Type B pancreatic cell (in vitro differentiated cells): ENCODE measurements at places on chromosomes 4 and X. TPM values are rescaled to one million over a fixed set of nuclear protein-coding genes. Genes with fewer than 3 reads are reported as not detected.

- peaks cover 23% of the 10 kb centered on the region for H3K4me1 ChIP-seq
- H3K36me3 ChIP-seq = peaks cover 9% of the 10 kb centered on the region
- H3K27ac ChIP-seq = peak overlapping the region; percentile 66
- DNase-seq = no peak
- H3K4me3 ChIP-seq = no peak overlapping the region
Measured at GRCh38 chr4:165222651-165222994, 15.3 kb downstream of the KLHL2 start.

DNA sequence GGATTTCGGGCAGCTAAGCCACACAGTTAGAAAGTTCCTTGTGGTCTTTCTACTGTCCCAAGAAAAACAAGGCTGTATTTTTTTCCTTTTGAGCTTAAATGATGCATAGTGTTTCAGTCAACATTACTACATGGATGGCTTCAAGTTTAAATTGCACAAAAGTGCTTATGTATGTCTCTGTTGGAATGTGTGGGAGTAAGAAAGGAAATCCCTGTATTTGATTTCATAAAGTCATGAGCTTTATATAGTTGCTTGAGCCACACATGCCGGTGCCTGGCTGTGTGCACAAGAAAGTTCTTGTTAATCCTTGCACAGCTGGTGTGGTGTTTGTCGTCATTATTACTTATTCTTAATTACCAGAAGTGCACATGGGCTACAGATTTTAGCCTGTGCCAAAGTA is 262.2 kb downstream of the ARHGAP10 start:
- no peak overlapping the region for H3K4me3 ChIP-seq
- peaks cover 7% of the 10 kb centered on the region for H3K4me1 ChIP-seq
- H3K27me3 ChIP-seq = no peaks in the 10 kb centered on the region
- no peak overlapping the region for H3K27ac ChIP-seq
- no peak for DNase-seq
- H3K36me3 ChIP-seq = peaks cover 18% of the 10 kb centered on the region

DNA sequence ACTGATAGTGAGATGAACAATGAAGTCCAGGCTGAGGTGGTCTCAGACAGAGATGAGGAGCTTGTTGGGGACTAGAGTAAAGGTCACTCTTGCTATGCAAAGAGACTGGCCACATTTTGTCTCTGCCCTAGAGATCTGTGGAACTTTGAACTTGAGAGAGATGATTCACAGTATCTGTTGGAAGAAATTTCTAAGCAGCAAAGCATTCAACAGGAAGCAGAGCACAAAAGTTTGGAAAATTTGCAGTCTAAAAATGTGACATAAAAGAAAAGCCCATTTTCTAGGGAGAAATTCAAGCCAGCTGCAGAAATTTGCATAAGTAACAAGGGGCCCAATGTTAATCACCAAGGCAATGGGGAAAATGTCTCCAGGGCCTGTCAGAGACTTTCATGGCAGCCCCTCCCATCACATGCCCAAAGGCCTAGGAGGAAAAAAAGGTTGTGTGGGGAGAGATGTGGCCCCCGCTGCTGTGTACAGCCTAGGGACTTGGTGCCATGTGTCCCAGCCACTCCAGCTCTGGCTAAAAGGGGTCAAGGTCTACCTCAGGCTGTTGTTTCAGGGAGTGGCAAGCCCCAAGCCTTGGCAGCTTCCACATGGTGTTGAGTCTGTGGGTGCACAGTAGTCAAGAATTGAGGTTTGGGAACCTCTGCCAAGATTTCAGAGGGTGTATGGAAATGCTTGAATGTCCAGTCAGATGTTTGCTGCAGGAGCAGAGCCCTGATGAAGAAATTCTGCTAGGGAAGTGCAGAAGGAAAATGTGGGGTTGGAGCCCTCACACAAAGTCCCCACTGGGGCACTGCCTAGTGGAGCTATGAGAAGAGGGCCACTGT is 262.8 kb downstream of the DKK2 start:
- no peaks in the 10 kb centered on the region for H3K27me3 ChIP-seq
- no peaks in the 10 kb centered on the region for H3K4me1 ChIP-seq
- no peaks in the 10 kb centered on the region for H3K36me3 ChIP-seq
- no peak overlapping the region for H3K4me3 ChIP-seq

MAOB gene
- 5.5 and 20.8 TPM in 2 replicates for total RNA-seq

DNA sequence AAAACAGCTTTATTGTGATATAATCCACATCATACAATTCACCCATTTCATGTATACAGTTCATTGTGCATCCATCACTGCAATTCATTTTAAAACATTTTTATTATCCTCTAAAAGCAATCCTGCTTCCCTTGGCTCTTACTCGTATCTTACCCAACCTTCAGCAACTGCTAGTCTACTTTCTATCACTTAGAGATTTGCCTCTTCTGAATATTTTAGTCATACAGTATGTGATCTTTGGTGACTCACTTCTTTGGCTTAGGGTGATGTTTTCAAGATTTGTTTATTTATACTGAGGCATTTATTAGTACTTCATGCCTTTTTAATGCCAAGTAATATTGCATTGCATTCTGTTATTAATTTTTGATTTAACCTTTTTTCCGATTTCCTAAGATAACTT is 15.0 kb upstream of the MSMO1 start:
- H3K27ac ChIP-seq = no peak overlapping the region
- no peaks in the 10 kb centered on the region for H3K27me3 ChIP-seq
- H3K4me3 ChIP-seq = no peak overlapping the region
- no peaks in the 10 kb centered on the region for H3K4me1 ChIP-seq

GRCh38 chr4:174537634-174538033 is 15.3 kb upstream of the HPGD start:
- no peak overlapping the region for H3K27ac ChIP-seq
- no peaks in the 10 kb centered on the region for H3K36me3 ChIP-seq
- H3K27me3 ChIP-seq = no peaks in the 10 kb centered on the region
- H3K4me3 ChIP-seq = no peak overlapping the region
- peaks cover 5% of the 10 kb centered on the region for H3K4me1 ChIP-seq
- no peak for DNase-seq

DNA sequence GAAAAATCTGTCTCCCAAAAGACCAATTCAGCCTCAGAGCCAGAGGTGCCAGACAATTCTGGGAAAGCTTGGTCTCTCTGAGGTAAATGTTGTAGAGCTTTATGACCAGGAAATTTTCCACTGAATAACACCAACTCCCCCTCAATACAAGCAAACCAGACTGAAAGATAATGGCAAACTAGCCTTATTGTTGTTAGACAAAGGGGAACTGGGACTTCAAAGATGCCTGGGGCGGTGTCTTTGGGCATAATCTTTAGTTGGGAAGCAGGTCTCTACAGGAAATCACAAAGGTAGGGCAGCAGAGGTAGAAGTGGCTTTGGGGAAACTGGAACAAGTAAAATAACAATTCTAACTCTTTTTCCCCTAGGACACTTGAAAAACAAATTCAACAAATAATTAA is 12.0 kb downstream of the COL4A6 start:
- H3K4me1 ChIP-seq = no peaks in the 10 kb centered on the region
- DNase-seq = no peak
- H3K36me3 ChIP-seq = peaks cover 5% of the 10 kb centered on the region
- no peak overlapping the region for H3K27ac ChIP-seq

TMEM31 gene
- total RNA-seq = 0.87 TPM in 1 of 2 replicates, not detected in the other

CLDN22 gene
- total RNA-seq = not detected in 2 replicates

GRCh38 chrX:71619193-71619592 is 882 bp upstream of the CXCR3 start:
- no peak for DNase-seq
- H3K27me3 ChIP-seq = no peaks in the 10 kb centered on the region
- peaks cover 3% of the 10 kb centered on the region for H3K4me1 ChIP-seq
- no peak overlapping the region for H3K4me3 ChIP-seq

POU4F2 gene
- total RNA-seq = 0.19 TPM in 2 replicates

GRCh38 chr4:57093845-57094831 is 16.0 kb downstream of the IGFBP7 start:
- H3K27me3 ChIP-seq = no peaks in the 10 kb centered on the region
- no peak overlapping the region for H3K4me3 ChIP-seq
- peaks cover 43% of the 10 kb centered on the region for H3K4me1 ChIP-seq
- H3K27ac ChIP-seq = peak overlapping the region; percentile 45

GRCh38 chr4:10197952-10198351 is 81.4 kb upstream of the WDR1 start:
- H3K27me3 ChIP-seq = peaks cover 11% of the 10 kb centered on the region
- no peaks in the 10 kb centered on the region for H3K36me3 ChIP-seq
- H3K4me1 ChIP-seq = no peaks in the 10 kb centered on the region
- DNase-seq = no peak

CXCL8 gene
- 2.7 and 3.3 TPM in 2 replicates for total RNA-seq

HELT gene
- total RNA-seq = 0.36 TPM in 1 of 2 replicates, not detected in the other

PFKFB1 gene
- 0.51 and 0.86 TPM in 2 replicates for total RNA-seq

DNA sequence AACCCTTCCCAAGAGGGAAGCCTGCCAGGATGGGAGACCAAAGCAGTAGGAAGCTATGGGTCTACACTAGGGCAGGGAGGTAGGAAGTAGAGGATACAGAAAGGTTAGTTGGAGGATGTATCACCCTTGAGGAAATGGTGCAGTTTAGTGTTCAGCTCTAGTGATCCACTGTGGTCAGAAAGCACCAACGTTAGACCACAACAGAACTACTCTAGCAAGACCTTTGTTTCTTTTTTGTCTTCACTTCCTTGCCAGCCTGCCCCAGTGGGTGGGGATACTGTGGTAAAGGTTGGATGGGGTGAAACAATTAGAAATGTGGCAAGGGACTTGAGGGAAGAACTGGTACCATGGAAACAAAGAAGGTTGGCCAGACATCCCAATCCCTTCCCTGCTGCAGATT is 83.3 kb downstream of the DDIT4L start:
- no peak for DNase-seq
- H3K27me3 ChIP-seq = no peaks in the 10 kb centered on the region
- H3K36me3 ChIP-seq = no peaks in the 10 kb centered on the region
- no peak overlapping the region for H3K4me3 ChIP-seq

- H3K36me3 ChIP-seq = peaks cover 16% of the 10 kb centered on the region
- H3K27ac ChIP-seq = no peak overlapping the region
- H3K4me3 ChIP-seq = no peak overlapping the region
- peaks cover 27% of the 10 kb centered on the region for H3K27me3 ChIP-seq
- peaks cover 19% of the 10 kb centered on the region for H3K4me1 ChIP-seq
- DNase-seq = no peak
Measured at GRCh38 chr4:95188701-95189370, 359.9 kb downstream of the UNC5C start.

DNA sequence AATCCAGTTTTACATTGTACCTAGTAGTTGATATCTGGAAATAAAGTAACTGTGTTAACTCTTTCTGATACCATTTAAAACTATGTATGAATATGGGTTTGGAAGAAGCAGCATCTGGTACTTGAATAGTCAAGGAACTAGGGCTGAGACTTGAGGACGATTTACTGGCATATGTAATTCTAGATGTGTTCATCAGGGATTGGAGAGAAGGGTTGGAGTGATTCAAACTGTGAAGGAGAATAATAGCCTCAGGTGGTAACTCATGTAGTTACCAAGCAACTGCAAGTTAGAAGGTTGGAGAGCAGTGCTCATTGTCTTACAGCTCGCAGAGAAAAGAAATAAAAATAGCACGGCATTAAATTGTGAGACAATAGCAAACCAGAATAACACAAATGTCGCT is 29.5 kb upstream of the TXLNG start:
- H3K36me3 ChIP-seq = peaks cover 45% of the 10 kb centered on the region
- H3K4me3 ChIP-seq = no peak overlapping the region
- H3K27me3 ChIP-seq = no peaks in the 10 kb centered on the region
- DNase-seq = no peak

DNA sequence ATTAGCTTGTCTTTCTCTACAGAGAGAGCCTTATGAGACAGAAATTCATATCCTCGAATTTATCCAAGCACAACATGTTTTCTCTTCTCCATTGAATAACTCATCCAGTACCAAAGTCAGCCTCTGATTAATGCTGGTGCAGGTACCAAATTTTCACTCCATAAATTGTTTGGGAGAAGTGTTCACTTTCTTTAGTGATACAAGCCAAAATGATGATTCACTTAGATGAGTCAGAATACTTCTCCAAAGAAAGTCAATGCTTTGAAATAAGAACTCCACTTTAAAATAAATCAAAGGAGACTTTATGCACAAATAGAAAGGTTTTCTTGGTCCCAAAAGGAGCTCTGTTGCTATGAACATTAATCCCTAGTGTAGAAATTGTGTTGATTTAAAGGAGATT is 60.2 kb downstream of the MAOB start:
- H3K4me3 ChIP-seq = no peak overlapping the region

- peak overlapping the region; percentile 89 for H3K4me3 ChIP-seq
- H3K4me1 ChIP-seq = peaks cover 13% of the 10 kb centered on the region
- H3K27me3 ChIP-seq = no peaks in the 10 kb centered on the region
- peak overlapping the region; percentile 92 for H3K27ac ChIP-seq
- H3K36me3 ChIP-seq = no peaks in the 10 kb centered on the region
Measured at GRCh38 chrX:19343085-19343534, 617 bp upstream of the PDHA1 start.

XAGE1A gene
- not detected in 2 replicates for total RNA-seq

DNA sequence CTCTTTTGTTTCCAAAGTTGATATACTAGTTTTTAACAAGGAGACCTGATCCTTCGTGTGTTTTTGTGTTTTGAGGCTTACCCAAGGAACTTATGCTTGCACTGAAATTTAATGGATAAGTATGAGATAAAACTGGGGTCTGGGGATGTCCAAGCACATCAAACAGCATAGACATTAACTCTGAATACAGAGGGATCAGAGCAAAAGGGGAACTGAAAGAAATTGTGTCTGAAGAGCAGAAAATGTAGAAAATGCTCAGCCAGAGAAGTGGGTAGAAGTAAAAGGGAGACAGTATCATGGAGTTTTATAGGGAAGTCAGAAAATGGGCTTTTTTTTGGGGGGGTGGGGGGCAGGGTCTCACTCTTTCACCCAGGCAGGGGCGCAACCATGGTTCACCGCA is 695.4 kb downstream of the ARAP2 start:
- no peaks in the 10 kb centered on the region for H3K4me1 ChIP-seq
- no peaks in the 10 kb centered on the region for H3K36me3 ChIP-seq
- H3K4me3 ChIP-seq = no peak overlapping the region
- H3K27me3 ChIP-seq = peaks cover 9% of the 10 kb centered on the region
- no peak for DNase-seq
